Central memory CD4-positive, alpha-beta T cell (primary cell): ENCODE measurements at places on chromosomes 6 and 20.

DNA sequence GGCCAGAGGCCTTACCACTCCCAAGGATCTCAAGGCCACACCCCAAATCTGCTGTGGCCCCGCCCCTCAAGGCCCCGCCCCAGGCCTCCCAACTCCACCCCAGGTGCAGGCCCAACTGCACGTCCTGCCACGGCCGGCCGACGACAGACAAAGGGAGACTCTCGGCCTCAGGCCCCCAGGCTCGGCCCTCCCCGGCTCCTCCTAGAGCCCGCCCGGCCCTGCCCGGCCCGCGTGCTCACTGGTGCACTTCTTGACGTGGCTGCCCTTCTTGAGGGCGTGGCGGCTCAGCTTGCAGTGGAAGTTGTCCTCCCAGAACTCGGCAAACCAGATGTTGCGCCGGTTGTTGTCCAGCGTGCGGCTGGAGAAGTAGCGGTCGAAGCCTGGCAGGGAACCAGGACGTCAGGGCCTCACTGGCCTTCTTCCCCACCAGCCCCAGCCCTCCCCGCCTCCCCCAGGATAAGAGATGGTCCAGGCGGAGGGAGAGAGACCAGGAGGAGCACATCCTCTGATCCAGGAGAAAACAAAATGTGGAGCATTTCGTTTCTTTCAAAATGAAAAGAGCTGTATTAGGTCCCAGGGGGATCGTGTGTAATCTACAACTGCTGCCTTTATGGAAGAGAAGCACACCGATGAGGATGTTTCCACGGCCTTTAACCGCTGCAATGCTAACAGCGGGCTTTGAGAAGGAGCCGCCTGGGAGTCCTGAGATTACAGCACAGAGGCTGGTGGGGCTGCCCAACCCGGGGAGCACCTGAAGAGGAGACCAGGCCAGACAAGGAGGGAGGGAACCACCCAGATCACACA, 89.4 kb downstream of the GRM4 start:
- DNase-seq, result no peak

GRCh38 chr6:10690651-10691445, 3.6 kb downstream of the C6orf52 start:
- no peak for DNase-seq

GRCh38 chr20:3312940-3313682, 74.1 kb upstream of the SLC4A11 start:
- DNase-seq, result no peak

GRCh38 chr6:30651143-30651542, 4.2 kb downstream of the C6orf136 start:
- no peak for DNase-seq

- no peak for DNase-seq
These were observed 1325.1 kb upstream of the MAP3K7 start for GRCh38 chr6:91911945-91912344.

DNA sequence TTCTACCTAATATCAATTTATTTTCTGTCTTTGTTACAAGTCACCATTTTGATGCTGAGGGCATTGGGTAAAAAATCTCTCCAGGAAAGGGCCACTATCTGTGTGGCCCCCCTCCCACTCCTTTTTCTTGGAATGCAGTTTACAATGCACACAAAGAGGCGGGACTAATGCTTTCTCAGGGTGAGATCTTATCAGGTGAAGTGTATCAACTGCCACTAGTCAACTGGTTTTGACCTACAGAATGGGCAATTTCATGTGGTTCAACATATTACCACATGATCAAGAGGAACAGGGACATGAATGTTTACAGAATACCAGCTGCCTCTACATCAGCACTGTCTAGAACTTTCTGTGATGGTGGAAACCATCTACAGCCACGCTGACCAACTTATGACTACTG, 3.7 kb downstream of the RRBP1 start:
- DNase-seq, result no peak

- DNase-seq, result no peak
These were observed 484.0 kb upstream of the SOX4 start for GRCh38 chr6:21109391-21110178.

DNA sequence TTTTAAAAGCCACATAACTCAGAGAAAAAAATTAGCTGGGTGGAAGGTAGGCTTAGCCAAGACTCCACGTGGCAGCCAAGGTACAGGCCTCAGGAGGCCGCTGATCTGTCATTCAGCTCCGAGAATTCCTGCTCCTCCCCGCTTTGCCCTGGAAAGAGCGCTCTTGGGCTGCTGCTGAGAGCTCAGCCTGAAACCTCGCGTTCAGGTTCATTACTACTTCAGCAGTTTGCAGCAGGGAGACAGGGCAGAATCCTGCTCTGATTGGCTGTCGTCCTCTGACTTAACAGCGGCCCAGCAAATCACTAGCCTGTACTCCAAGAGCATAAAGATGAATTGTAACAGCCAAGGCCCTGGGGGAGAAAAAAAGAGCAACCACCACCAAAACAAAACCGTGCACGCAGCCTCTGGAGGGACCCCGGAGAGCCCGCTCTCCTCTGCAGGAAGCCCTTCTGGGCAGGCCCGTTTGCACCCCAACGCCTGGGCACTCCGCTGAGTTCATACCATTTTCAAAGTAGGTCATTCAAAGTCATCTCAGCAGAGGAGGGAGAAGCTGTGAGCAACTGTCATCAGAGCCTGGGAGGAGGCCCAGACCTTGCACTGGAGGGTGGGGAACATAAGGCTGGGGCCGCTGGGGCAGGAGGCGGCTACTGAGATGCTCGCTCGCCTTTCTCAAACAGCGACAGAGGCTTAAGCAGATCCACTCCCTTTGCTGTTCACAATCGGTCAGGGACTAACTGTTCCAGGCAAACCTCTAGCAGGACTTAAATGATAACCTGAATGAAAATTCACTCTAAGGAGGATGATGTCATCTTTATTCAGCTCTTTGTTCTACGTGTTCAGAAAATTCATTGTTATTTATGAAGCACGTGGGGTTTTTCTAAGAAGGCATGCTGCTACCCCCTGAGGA, 42.3 kb upstream of the ATXN1 start:
- no peak for DNase-seq

DNA sequence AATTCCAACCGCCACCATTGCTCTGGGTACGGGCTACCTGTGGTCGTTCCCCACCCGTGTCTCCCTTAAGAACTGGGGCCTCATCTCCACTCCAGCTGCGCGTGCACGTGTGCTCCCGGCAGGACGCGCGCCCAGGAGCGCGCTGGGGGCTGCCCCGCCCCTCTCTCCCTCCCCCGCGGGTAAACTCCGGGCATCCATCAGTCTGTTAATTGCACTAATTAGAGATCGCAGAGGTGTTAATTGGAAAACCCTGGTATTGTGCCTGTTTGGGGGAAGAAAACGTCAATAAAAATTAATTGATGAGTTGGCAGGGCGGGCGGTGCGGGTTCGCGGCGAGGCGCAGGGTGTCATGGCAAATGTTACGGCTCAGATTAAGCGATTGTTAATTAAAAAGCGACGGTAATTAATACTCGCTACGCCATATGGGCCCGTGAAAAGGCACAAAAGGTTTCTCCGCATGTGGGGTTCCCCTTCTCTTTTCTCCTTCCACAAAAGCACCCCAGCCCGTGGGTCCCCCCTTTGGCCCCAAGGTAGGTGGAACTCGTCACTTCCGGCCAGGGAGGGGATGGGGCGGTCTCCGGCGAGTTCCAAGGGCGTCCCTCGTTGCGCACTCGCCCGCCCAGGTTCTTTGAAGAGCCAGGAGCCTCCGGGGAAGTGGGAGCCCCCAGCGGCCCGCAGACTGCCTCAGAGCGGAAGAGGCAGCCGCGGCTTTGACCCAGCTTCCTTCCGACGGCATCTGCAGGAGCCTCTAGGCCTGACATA, 14.4 kb downstream of the FOXP4 start:
- peak; percentile 95 for DNase-seq

- DNase-seq, result peak; percentile 91
These were observed at the start of gene AHCY for GRCh38 chr20:34302723-34303533. TSS of gene AHCY (minus strand) at chr20:34303355. CDS start at chr20:34303270, 85 bp downstream.
